ENCODE measurements at places on chromosomes 16 and 17. TPM values are rescaled to one million over a fixed set of nuclear protein-coding genes. Genes with fewer than 3 reads are reported as not detected.
A peak's percentile ranks its signal among the peaks of the same experiment; 100 is the strongest.

TMEM106A gene
- 2.0 TPM for total RNA-seq

KLHL10 gene
- total RNA-seq, result 0.44 TPM

GRCh38 chr17:73132085-73132492 lies 32.7 kb upstream of the SSTR2 start:
- ATAC-seq, result peak; percentile 20

DNA sequence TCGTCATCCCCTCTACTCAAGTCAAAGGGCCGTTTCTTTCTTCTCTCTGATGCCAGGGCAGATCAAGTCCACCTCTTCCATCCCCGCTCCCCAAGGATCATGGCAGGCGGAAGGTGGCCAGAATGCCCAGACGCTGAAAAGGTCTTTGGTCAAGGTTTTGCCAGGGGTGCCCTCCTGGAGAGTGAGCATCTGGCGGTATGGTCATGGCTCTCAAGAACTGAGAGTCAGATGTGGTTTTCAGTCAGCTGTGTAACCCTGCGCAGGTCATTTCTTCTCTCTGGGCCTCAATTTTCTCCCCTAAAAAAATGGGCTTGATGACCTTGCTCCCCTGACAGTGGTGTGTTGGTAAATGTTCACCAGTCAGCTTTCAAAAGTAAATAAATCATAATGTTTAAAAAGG lies 12.4 kb downstream of the FOXN1 start:
- no peak for ATAC-seq

GRCh38 chr16:1601489-1601888 lies 10.4 kb downstream of the IFT140 start:
- no peak for ATAC-seq

DNA sequence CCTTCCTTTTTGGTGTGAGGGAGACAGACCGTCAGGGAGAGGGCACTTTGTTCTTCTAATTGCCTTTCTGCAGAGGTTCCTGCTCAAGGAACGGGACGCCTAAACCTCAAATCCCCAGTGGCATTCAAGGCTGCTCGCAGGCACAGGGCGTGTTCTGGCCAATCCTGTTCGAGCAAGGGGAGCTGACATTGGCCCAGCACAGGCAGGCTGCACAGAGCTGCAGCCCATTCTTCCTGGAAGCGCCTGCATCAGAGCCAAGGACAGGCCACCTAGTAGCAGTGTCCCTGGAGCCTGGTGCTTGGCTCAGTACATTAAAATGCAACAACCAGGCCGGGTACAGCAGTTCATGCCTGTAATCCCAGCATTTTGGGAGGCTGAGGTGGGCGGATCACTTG lies 72.2 kb upstream of the CREBBP start:
- ATAC-seq, result no peak

DNA sequence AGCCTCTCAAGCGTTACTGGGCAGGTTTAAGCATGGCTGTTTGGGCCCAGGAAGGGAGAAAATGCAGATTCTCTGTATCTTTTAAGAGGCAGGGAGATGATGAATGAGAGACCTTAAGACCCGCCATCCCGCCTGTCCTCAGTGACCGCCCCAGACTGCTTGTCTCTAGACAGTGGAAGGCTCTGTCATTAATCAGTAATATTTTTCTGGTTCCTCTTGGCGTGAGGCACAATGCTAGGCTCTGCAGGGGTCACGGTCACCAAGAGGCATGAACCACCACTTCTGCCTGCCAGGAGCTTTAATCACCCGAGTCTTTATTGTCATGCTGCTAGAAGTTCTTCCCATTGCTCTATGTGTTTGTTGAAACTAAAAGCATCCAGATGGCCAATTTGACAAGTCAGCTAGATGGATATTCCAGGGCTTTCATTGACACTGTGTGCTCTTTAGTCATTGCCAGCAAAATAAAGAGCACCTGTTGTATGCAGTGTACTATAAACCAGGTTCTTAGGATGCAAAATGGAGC lies 3.2 kb downstream of the SLC6A2 start:
- no peak for ATAC-seq

DNA sequence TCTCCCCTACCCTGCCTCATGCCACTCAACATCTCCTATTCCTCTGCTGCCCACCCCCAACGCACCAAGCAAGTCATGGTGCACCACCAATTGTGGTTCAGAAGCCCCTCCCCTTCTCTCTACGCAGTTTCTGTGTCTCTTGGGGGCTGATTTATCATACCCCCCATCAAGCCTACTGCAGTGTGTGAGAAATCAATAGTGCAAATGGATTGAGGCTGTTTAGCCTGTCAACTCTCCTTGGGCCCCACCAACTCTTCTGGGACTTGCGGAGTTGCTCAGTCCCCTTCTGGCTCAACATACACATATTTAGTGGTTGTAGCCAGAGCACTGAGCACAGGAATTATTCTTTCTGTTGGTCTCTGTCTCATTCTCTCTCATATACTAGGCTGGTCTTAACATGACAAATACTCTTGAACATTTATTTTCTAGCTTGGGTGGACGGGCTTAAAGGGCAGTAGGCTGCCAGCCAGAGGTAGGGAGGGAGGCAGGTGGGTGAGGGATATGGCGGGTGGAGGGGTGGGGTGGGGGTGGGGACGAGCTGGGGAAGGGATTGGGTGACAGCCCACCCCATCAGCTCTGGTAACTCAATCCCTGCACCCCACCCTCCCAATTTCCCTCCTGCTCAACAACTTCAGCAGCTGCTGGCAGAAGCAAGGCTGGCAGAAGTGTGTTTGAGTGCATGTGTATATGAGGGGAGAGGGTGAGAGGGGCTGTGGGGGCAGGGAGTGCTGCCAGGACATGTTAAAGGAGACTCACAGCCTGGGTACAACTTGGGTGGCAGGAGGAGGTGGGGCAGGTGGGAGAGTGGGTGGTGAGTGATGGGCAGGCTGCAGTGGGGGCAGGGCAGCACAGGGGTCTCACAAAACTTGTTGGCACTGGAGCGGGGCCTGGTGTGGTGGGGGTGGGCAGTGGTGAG lies 4.9 kb downstream of the RARA start:
- ATAC-seq, result no peak

DNA sequence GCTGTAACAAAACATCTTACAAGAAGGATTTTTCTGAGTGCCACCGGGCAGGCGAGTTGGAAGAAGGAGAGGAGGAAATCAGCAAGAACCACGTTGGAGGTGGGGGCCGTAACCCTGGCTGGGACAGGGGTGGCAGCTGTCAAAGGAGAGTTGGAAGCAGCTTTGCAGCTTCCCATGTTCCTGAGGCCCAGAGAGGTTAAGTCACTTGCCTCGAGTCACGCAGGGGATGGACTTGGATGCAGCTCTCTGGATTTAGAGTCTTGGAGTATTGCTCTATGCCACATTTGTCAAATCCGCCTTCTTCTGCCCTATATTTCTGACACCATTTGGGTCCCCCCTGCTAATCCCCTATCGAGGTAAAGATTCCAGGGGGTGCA lies 83.0 kb upstream of the CIBAR2 start:
- no peak for ATAC-seq

- peak; percentile 21 for ATAC-seq
These were observed 6.2 kb upstream of the TBKBP1 start for GRCh38 chr17:47687748-47688147.

DNA sequence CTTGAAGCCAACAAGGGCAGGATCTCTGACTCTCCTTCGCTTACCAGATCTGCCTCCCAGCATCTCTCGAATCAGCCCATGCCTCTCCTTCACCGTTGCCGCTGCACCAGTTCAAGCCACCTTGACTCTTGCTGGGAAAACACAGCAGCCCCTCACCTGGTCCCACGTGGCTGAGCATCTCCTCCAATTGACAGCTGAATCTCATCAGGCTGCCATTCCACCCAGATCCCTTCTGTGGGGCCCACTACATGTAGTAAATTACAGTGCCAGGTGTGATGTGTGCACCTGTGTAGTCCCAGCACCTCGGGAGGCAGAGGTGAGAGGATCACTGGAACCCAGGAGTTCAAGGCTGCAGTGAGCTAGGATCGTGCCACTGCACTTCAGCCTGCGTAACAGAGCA lies 37.8 kb upstream of the C16orf78 start:
- no peak for ATAC-seq

GRCh38 chr16:84096447-84097005 lies 20.2 kb downstream of the MBTPS1 start:
- peak; percentile 98 for ATAC-seq

- peak; percentile 68 for ATAC-seq
These were observed 250.1 kb upstream of the CDH5 start for GRCh38 chr16:66116163-66117002.

DNA sequence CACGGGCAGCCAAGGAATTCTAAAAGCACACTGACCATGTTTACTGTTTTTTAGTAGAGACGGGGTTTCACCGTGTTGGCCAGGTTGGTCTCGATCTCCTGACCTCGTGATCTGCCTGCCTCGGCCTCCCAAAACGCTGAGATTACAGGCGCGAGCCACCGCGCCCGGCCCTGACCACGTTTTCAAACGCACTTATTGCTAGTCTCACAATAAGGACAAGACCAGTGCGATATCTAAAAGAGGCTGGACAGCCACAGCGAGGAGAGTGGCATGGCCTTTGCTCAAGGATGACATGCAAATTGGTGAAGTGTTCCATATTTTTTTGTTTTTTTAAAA lies 35.0 kb upstream of the CLEC18B start:
- no peak for ATAC-seq

DNA sequence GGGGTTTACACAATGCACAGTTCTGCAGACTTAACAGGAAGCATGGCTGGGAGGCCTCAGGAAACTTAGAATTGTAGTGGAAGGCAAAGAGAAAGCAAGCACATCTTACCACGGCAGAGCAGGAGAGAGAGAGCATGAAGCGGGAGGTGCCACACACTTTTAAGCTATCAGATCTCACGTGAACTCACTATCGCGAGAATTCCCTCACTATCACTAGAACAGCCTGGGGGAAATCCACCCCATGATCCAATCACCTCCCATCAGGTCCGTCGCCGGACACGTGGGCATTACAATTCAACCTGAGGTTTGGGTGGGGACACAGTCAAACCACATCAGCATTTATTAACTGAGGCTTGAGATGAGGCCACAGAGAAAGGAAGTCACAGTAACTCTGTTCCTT lies 326.7 kb downstream of the C16orf95 start:
- no peak for ATAC-seq

Measured in motor neuron (in vitro differentiated cells).